ENCODE measurements at places on chromosomes 5 and 9. TPM values are rescaled to one million over a fixed set of nuclear protein-coding genes. Genes with fewer than 3 reads are reported as not detected.

Gene GABBR2
- total RNA-seq = 0.16 TPM

Gene FOXI1
- not detected for total RNA-seq

Gene TLX3
- total RNA-seq = not detected

Gene FBXL17
- total RNA-seq = 19.7 TPM

Gene SCGB3A2
- not detected for total RNA-seq

Gene CCL27
- total RNA-seq = not detected
